ENCODE measurements at places on chromosomes 16 and 17.

DNA sequence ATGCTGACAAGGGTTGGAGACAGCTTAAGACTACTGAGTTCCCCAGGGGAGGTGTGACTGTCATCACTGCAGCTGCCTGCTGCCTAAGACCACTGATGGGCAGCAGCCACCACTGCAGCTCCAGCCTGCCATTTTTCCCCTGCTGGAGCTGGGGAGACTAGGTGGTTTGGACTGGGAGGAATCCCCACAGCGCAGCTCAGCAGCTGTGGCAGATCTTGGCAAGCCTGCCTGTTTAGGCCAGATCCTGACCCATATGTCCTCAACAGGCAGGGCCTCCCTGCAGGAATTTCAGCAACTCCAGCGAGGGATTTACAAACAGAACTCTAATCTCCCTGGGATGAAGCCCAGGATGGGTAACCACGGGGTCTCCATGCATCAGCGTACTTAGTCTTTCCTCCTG lies 356.4 kb upstream of the TOM1L1 start:
- no peak for DNase-seq

GRCh38 chr17:5794881-5795506 lies 210.7 kb upstream of the NLRP1 start:
- no peak for DNase-seq

DNA sequence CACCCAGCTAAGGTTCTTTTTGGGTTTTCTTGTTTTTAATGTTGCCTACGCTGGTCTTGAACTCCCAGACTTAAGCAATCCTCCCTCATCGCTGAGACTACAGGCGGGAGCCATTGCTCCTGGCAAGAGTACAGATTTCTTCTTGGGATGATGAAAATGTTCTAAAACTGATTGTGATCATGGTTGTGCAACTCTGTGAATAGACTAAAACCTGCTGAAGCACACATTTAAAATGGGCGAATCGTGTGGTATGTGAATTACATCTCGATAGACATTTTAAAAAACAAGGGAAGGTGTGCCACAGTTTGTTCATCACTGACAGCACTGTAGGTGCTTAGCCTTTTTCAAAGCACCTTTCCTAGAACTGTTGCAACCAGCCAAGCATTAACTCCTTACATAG lies 48.8 kb upstream of the CDH3 start:
- no peak for DNase-seq

DNA sequence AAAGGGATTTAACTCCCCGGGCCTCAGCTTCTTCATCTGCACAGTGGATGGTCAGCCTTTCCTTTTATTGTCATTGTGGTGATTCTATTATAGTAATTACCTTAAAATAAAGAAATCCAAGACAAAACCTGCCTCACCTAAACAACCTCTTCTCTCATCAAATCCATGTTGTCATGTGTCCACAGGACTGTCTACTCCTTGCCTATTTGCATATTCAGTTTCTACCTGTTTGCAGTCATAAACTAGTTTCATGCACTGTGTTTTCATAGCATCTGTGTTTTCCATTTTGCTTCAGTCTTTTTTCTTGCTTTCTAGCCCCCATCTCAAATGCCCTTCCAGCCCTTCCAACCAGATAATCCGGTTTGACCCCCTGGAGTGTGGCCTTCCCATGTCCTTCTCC lies 44.3 kb upstream of the CPNE2 start:
- DNase-seq = no peak

DNA sequence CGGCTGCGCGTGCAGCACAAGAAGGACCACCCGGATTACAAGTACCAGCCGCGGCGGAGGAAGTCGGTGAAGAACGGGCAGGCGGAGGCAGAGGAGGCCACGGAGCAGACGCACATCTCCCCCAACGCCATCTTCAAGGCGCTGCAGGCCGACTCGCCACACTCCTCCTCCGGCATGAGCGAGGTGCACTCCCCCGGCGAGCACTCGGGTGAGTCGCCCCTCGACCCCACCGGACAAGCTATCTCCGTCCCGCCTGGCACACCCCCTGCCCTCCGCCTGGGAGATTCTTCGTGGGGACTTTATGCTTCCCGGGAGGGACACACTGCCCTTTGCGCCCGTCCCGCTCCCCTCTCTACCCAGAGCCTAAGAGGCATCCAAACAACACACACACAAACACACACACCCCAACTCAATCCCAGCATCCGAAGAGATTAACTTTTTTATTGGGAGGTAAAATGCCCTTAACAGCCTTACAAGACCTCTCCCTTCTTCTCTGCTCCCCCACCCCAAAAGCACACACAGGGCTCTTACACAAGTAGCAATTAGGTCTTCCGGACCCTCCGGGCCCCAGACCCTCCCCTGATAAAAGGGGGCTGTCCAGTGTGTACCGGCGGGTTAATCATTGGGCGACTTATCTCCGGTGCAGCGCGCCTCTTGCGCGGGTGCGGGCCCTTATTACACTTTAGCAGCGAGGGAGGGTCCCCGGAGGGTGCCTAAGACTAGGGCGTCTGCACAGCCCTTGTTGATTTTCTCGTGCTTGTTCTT lies 2.1 kb downstream of the SOX9 start:
- no peak for DNase-seq

DNA sequence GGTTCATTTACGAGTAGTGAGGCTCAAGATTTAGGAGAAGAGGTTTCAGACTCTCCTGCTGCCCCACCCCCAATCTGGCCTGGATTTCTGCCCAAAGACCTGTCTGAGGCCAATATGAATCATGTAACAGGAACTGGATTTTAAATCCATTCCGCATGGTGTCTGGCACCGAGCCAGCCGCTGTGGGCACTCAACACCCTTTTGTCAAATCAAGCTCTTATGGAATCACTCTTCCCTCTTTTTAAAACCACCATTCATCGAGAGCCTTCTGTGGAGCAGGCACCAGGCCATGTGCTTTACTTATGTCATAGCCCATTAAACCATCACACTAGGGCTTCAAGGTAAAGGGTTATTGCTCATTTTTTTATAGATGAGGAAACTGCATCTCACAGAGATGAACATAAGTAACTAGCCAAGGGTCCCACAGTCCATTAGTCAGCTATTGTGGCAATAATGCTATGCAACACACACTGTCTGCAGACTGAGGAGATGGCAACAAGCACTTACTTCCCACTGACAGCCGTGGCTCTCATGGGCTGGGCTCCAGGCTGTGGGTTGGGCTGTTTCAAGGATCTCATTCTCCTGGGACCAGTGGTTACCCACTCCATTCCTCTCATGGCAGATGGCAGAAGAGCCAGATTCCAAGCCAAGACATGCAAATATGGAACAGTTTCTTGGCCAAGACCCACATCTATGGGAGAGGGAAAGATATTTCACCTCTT lies 93.6 kb downstream of the WSCD1 start:
- no peak for DNase-seq

DNA sequence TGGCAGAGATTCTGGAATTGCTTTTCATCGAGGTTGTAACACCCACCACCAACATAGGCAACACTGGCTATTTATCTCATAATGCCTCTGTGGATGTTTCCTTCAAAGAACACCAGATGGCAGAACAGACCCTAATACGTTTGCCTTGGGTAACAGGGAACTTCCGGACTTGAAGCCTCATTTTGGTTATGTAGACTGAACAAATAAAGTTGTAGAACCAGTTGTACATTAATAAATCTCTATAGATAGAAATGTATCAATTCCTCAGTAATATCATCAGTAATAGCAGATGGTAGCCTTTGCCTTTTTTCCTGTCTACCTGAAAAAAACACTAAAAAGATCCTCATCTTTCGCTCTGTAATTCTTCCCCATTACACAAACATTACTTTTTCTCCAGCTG lies 25.9 kb upstream of the APOH start:
- peak; percentile 59 for DNase-seq

- no peak for DNase-seq
These were observed 36.6 kb upstream of the TMEM132E start for GRCh38 chr17:34542700-34543336.

GRCh38 chr17:3543453-3543852 lies 14.2 kb downstream of the TRPV3 start:
- no peak for DNase-seq

- no peak for DNase-seq
These were observed 24.1 kb downstream of the SEC14L5 start for GRCh38 chr16:4982056-4982867.

DNA sequence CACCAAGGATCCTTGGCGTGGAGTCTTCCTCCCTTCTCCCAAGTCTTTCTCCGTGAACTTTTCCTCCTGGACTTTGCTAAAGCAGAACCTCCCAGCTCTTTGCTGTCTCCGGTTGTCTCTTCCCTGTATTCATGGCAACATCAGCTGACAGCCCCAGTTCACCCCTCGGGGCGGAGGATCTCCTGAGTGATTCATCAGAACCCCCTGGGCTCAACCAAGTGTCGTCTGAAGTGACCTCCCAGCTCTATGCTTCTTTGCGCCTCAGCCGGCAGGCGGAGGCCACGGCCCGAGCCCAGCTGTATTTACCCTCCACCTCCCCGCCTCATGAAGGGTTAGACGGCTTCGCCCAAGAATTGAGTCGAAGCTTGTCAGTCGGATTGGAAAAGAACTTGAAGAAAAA lies 943 bp downstream of the CNTROB start:
- DNase-seq = peak; percentile 62

- DNase-seq = no peak
These were observed 4.7 kb upstream of the NEUROD2 start for GRCh38 chr17:39612291-39612894.

GRCh38 chr17:28577466-28577824 lies 750 bp upstream of the ALDOC start:
- no peak for DNase-seq

DNA sequence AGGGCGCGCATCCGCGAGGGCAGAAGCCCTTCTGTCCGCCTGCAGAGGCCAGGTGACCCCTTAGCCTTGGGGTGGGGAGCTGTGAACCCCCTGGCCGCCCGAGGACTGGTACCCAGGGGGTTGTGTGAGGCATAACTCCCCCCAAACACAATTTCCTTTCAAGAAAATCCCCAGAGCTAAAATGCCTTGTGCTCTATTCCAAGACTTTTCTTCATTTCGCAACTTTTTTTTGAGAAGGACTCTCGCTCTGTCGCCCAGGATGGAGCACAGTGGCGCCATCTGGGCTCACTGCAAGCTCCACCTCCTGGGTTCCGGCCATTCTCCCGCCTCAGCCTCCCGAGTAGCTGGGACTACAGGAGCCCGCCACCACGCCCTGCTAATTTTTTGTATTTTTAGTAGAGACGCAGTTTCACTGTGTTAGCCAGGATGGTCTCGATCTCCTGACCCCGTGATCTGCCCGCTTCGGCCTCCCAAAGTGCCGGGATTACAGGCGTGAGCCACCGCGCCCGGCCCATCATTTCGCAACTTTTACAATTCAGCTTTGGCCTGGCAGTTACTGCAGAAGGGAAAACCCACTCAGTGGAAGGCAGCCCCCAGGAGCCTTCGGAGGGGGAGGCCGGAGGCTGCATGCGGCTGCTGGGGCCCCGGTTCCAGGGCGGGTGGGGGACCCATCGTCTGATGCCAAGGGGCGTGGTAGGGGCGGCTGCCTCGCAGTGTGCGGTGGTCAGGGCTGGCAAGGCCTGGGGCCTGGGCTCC lies 963 bp upstream of the APRT start:
- no peak for DNase-seq

GRCh38 chr16:31868691-31869167 lies 4.9 kb upstream of the ZNF267 start:
- DNase-seq = no peak

- no peak for DNase-seq
These were observed 11.2 kb downstream of the METTL22 start for GRCh38 chr16:8632675-8633182.

- DNase-seq = no peak
These were observed 175.3 kb upstream of the CDH13 start for GRCh38 chr16:82451449-82451848.

GRCh38 chr17:17223736-17224135 lies 13.2 kb downstream of the FLCN start:
- DNase-seq = no peak

DNA sequence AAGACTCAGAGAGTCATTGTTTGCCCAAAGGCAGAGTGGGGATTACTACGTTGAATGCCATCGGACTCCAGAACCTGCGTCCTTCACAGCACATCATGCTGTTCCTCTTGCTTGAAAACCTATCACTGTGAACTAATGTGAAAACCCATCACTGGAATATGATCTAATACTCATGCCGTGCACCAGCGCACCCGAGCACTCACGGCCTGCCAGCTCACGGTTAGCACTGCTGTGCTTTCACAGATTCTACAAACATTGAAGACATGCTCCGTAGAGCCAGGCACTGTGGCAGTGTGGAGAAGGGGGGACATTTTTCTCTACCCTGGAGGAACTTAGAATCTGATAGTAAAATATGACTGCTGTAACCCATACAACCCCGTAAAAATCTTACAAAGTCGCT lies 350.4 kb downstream of the C16orf95 start:
- no peak for DNase-seq

- DNase-seq = no peak
These were observed 67.5 kb downstream of the SHISA6 start for GRCh38 chr17:11308531-11308930.

GRCh38 chr17:40177275-40177874 lies at the start of gene RAPGEFL1:
TSS of gene RAPGEFL1 (plus strand) at chr17:40177470. CDS start at chr17:40177862, 392 bp downstream.
- DNase-seq = no peak

GRCh38 chr16:81315271-81316175 lies 761 bp downstream of the GAN start:
- no peak for DNase-seq

GRCh38 chr16:30456302-30456701 lies 10.6 kb upstream of the SEPHS2 start:
- no peak for DNase-seq

GRCh38 chr16:23406024-23406423 lies 47.0 kb downstream of the COG7 start:
- DNase-seq = no peak

DNA sequence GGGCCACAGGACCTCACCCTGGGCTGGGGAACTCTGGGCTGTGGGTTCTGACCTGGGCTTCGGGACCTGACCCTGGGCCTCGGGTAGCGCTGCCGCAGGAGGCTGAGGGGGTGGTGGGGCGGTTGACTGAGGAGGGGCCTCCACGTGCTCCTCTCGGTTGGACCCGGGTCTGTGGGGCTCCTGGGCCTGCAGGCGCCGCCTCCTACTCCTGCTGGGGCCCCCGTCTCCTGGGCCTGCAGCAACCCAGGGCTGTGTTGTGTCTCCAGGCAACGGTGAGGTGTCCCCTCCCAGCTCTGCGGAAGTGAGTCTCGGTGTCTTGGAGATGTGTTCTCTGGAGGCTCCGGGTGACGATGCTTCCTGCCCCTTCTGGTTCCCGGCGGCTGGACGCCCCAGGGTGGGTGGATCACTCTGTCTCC lies 41.5 kb upstream of the GNG13 start:
- no peak for DNase-seq
